ENCODE measurements at places on chromosomes 6 and 20.

GRCh38 chr6:35046103-35046502 lies 95.0 kb downstream of the TCP11 start:
- DNase-seq = no peak

DNA sequence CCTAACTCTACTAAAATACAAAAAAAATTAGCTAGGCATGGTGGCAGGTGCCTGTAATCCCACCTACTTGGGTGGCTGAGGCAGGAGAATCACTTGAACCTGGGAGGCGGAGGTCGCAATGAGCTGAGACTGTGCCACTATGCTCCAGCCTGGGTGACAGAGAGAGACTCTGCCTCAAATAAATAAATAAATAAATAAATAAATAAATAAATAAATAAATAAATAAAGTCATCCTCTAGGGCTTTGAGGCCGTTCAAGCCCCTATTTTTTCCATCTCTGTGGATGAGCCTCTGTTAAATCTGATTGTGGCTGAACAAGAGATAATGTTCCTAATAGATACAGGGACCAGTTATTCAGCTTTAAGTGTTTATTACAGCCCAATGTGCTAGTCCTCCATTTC lies 31.8 kb upstream of the FAM110A start:
- no peak for DNase-seq

- no peak for DNase-seq
These were observed 385.7 kb upstream of the CITED2 start for GRCh38 chr6:139760128-139760527.

- no peak for DNase-seq
These were observed 553 bp downstream of the ZSCAN16 start for GRCh38 chr6:28124971-28125353.

DNA sequence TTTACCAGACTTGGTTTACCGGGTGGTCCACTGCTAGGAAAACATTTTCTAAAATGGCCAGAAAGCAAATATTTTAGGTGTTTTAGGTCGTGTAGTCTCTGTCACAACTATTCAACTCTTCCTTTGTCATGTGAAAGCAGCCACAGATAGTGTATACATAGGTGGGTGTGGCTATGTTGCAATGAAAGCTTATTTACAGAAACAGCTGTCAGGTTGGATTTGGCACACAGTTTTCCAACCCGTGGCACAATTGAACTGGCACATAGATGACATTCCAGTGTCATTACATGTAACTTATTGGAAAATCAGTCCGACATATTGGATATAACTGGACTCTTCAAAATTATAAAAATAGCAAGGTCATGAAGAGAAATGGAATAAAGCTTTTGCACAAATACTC lies 68.9 kb upstream of the KCNQ5 start:
- DNase-seq = no peak

DNA sequence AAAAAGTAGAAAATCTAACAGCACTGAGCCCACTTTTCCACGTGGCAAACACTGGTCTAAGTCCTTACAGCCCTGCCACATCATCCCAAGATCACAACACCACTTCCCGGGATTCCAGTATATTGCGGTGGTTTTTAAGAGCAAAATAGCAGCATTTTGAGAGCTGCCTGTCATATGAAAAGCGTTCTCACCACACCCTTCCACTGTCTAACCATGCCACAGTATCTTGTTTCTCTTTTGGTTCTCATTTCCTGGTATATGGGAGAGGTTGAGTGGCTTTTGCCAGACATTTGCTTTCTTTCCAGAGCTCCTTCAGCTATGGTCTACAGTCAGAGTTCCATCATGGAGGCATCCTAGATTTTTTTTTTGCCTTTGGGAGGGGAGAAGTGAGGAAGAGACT lies 243.0 kb downstream of the TSHZ2 start:
- DNase-seq = no peak

DNA sequence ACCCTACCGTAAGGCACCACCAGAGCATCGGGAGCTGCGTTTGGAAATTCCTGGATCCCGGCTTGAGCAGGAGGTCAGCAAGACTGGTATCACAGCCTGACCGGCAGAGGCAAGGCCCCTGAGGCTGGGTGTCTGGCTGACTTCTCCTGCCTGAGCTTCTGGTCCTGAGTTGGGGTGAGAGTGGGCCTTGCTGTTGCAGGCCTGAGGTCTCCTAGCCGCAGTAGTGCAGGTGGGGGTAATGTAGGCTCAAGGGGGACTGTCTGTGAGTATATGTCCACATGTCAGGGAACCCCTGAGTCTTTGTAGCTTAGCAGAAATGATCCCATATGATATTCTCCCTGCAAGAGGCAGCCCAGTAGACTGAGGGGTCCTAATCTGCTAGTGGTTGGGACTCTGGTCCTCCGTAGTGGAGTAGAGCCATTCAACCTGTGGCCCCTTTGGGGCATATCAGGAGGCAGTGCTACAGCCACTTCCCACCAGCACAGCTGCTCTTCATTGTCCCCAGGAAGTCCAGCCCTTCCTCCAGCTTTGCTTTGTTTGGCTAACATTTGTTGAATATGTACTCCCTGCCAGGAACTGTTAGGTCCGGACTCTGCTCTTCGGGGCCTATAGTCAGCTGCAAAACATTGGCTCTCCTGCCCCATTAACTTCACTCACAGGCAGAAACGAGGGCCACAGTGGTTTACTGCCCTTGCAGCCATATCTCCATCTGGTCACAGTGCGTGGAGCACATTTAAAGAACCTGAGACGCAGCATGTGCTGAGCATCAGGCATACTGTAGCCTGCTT lies 10.9 kb downstream of the LRRC73 start:
- DNase-seq = no peak

DNA sequence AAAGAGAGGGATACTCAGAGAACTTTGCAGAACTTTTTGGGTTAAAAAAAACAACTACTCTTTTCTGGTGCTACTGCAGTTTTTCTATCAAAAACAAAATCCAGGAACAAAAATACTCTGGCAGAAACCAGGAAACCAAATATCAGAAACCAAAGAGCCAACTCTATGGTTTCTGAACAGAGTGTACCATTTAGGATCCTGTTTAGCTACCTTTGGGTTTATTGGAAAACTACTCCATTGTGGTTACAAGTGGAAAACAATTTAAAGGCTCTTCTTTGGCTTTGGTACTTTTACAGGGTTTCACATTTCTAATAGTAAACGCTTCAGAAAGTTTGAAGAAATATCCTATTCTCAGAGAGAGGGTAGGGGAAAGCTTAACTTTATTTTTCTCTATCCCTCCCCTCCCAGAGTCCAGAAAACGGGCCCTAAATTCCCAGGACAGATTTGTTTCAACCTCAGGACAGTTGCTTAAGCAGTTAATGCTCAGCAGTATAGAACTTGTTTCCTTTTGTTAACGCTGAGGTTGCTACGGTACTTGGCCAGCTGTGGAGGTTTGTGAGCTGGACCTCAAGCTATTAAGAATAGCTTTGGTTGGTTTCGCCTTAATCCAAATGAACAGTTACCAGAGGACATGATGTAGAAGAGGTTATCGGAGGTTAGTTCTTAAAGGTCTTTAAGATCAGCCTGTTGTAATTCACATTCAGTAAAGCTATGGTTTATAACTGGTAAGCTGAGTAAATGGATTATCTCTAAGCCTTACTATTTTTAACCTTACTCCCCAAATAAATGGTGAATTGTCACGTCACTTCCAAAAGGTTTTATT lies 47.9 kb downstream of the FOXO3 start:
- DNase-seq = no peak

DNA sequence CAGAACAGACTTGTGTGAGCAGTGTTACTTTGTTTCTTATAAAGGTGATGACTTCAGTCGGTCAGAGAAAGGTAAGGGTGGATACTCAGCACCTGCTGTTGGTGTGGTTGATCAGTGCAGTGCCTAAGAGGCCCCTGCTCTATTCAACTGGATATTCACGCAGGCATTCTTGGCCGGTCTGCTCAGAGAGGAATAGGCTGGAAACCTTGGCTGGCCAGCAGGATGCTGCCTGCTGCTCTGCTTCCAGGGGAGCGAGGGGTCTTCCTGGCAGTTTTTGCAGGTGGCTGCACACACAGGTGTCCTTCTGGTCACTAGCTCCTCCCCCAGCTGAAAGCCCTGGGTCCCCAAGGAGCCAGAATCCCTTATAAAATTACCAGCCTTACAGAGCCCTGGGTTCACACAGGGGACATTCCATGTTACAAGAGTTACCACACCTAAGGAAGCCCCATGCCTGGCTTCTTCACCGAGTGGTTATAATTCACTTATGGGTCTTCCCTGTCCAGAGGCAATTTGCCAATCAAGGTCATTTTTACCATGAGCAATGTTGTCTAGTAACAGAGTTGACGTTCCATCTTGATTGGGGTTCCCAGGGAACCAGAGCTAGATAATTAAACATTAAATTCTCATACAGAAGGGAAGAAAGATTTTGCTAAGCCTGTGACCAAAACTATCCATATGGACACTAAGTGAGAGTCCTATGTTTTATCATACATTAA lies 16.4 kb downstream of the SYNJ2 start:
- DNase-seq = no peak

- DNase-seq = no peak
These were observed 573 bp upstream of the IFNGR1 start for GRCh38 chr6:137219664-137220252.

DNA sequence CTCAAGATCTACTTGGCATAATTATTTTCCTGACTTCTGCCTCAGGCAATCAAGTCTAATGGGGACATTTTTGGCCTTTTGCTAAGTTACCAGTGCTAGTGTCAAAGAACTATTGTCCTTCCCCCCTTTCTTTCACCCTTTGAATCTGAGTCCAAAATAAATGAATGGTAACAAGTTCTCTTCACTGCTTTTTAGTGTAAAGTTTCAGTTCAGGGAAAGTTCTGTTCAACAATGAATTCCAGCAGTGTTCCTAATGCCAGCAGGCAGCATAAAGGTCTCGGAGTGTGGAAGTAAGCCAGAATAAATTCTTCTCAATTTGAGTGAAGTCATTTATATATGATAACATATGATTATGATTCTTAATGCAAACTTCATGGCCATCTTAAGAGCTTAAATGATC lies 20.8 kb upstream of the TSPYL1 start:
- DNase-seq = no peak

- no peak for DNase-seq
These were observed 88.1 kb downstream of the GRM4 start for GRCh38 chr6:34057790-34058189.

DNA sequence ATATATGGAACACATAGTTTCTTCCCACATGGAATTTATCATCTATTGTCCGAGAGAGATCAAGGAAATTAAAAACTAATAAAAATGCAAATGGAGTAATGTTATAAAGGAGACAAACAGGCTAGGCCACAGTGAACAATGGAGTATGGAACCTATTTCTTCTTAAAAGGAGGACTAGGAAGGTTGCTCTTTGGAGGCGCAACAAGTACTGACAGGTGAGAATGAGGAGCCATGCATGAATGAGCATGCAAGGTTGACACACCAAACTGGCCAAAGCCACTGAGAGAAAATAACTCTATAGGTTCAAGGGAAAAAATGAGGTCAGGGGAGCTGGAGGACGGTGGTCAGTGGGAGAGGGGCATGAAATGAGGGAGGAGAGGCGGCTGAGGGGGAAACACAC lies 40.9 kb downstream of the PSMB1 start:
- DNase-seq = no peak

DNA sequence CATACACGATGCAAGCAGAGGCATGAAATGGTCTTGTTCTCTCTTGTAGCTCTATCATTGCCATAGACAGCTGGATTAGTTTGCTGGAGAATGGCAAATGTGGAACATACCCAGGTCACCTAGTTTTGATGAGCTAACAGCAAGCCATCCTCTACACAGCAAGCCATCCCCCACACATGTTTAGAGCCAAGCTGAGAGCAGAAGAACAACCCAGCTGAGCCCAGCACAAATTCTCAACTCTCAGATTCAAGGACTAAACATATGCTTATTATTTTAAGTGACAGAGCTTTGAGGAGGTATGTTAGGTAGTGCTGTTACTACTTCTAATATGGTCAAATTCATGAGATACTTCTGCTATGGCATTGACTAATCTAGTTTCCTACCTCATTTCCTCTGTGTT lies 230.3 kb downstream of the OTOR start:
- no peak for DNase-seq

DNA sequence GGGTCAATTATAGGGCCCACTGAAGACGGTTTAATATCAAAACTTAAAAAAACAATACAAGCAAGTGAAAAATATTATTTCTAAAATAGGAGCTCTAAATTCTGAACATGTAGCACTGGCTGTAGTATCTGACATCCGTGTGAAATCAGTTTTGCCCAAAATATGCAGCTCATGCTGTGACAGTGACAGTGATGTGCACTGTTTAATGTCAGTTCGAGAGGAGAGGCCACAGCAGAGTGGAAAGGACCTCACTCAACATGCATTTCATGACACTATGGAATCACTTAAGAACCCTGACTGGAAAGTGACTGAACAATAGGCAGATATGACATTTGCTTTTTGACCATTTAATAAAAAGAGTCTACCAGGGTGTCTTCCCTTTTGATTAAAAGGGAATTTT lies 397.0 kb downstream of the FRK start:
- DNase-seq = no peak

DNA sequence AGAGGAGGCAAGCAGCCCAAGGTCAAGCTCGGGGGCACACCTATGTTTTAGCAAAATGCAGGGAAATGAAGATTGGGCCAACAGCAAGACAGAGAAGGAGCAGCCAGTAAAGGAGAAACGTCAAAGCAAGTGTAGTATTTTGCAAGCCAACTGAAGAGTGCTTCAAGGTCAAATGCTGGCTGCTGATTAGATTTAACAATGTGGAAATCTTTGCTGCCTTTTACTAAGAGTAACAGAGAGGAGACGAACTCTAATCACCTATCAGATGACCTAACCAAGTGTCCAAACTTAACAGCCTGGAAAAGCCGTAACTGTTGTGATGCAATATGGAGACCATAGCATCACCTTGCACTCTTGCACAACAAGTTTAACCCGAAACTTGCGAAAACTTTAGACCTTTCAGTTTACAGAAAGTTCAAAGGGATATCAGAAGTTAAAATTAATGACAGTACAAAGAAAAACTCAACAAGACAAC lies 30.4 kb downstream of the AKIRIN2 start:
- no peak for DNase-seq

- DNase-seq = no peak
These were observed 29.9 kb downstream of the KIF13A start for GRCh38 chr6:17957498-17957897.

DNA sequence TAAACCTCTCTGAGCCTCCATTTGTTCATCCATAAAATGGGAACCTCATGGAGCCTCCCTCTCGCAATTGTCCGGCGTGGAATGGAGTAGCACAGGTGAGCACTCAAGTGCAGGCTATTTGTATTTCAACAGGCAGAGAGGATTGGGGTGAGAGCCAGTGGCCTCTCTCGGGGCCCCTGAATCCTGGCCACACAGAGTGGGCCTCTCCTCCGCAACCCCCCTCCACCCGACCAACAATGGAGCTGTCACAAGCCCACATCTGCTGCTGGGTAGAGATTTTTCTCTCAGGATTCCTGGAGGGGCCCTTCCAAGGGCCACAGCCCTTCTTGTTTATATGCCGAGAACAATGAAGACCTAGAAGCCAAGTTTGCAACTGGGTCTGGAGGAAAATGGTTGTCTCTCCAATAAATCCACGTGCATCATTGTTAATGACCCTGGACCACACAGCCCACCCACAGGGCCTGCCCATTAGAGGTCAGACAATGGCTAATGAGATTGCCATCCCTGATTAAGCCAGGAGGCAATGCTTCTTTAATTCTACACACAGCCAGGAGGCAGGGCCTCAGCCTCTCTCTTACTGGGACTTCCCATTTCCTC lies 233.0 kb downstream of the ANKRD60 start:
- DNase-seq = no peak
